NCI-H460 (cell line): ENCODE measurements at places on chromosomes 4 and X.

DNA sequence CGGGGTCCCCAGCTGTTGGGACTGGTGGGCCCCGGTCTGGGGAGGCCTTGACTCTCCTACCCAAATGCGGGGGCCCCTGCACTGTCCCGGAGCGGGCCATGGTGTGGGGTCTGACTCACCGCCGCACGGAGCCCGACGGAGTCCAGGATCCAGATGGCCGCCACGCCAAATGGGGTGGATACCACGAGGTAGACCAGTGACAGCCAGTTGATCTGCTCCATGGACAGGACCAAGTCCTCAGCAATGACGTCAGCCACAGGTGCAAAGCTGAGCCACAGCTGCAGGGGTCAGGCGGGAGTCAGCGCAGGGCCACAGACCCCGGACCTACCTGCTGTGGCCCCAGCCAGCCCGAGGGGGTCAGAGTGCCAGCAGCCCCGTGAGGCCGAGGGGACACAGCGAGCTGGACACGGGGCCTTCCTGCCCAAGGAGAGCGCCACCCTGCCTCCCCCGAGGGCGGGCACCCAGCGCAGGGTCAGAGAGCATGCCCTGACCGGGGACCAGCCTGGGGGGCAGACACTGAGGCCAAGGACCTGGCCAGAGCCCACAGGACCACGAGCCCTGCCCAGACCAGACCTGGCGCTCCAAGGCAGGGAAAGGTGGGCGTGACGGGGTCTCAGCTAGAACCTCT is 2.4 kb downstream of the SLC49A3 start:
- DNase-seq = no peak

GRCh38 chr4:123284168-123284567 is 112.4 kb upstream of the SPRY1 start:
- DNase-seq = no peak

DNA sequence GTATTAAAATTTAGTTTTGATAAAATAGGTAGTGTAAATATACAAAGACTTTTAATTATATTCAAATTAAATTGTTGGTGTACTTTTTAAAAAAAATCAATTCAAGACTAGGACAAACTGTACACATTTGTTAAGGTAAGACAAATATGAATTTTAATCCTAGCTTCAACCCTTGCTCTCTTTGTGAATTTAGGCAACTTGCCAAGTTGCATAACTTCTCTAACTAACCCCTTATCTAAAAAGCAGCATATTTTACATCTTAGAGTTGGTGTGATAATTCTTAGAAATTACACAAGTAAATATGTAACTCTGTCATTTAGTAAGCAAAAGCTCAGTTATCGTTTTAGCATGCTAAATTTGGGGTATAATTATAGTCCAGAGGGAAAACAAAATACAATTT is 78.1 kb upstream of the FSTL5 start:
- DNase-seq = no peak

DNA sequence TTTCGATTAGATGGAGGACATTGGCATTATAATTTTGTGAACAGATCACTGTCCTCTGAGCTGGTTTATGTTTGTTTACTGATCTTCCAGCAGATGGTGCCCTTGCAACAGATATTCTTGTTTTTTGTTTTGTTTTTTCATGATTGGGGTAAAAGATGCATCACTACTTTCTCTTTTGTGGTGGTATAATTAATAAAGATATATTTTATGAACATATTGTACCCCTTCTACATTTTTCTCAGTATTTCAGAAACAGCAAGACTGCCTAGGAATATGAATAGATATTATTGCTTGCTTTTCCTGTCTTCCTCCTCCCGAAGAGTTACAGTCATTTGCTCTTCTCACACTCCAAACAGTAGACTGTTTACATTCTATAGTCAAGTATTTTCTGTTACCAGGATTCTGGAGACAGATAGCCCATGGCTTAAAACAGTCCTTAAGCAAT is 905.2 kb downstream of the TRAM1L1 start:
- DNase-seq = peak; percentile 15

DNA sequence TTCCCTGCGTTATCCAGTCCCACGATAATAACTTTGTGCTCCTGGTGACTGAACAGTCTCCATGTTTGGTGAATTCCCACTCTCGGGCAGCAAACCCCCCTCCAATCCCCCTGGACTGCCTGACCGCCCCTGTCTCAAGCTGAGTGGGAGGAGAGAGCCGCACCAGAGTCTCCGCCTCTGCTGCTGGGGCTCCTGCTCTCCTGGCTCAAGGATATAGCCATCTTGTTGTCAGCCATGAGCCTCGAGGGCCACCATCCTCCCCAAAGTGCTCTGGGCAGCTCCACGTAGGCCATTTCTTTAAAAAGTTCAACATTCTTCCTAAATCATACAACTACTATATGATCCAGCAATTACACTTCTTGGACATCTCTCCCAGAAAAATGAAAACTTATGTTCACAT is 49.3 kb upstream of the PGRMC1 start:
- DNase-seq = no peak

DNA sequence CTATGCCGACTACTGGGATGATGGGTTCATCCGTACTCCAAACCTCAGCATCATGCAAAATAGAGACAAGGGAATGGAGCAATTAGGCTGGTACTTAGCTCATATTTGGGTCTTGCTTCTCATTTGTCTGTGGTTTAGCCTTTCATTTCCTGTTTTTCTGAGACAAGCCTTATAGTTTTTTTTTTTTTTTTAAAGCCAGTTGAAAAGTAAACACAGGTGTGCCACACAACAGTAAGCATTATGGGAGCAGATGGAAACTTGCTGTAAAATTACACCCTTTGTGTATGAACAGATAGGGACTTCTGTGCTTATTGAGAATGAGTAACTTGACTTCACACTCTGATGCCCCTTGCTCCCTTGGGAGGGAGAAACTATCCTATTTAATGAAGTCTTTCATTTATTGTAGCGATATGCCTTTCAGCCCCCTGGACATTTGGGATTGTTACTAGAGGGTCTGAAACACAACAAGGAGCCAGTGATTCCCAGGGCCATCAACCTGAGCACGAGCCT is 13.7 kb downstream of the RASSF6 start:
- no peak for DNase-seq

GRCh38 chrX:123201720-123202119 is 17.6 kb downstream of the GRIA3 start:
- no peak for DNase-seq

- DNase-seq = peak; percentile 90
These were observed at the start of gene RBBP7 for GRCh38 chrX:16870095-16870861. TSS of gene RBBP7 (minus strand) at chrX:16870362. CDS start at chrX:16870053, 309 bp downstream.

DNA sequence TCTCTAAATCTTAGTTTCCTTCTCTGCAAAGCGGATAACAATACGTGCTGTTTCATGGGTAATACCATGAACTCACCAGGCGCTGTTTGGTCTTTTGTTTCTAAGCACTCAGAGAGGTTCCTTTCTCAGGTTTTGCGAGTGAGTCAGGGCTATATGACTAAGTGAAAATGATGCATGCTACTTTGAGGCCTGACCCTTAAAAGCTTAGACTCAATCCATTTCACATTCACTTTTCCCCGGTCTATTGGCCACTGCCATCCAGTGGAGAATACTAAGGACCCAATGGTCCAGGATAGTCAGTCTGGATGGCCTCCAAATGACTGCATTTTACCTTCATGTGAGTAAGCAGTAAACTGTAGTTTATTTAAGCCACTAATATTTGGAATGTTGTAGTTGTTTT is 400.8 kb upstream of the SLIT2 start:
- DNase-seq = peak; percentile 24

- no peak for DNase-seq
These were observed 289.4 kb downstream of the ANKRD50 start for GRCh38 chr4:124423160-124423559.

DNA sequence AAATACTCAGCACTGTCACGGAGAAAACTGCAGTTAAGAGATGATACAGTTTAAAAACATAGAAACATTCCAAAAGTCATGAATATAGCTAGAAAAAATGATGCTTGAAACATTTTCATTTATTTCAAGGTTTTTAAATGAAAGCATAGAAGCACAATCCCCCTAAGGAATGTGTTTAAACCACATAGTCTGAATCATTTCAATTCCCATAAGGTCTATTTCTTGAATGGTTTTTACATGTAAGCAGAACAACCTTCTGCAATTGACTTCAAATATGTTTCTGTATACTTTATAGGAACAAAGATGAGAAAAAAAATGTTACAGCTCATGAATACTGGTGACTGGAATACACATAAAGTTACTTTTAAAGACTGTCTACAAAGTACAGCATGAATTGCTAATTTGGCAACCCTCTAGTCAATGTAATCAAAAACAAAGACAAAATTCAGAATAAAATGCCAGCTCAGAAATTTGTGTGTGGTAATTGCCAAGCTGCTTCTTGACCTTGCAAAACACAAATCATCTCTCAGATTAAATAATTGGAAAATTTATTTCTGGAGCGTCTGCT is 886.4 kb upstream of the ADGRL3 start:
- no peak for DNase-seq

DNA sequence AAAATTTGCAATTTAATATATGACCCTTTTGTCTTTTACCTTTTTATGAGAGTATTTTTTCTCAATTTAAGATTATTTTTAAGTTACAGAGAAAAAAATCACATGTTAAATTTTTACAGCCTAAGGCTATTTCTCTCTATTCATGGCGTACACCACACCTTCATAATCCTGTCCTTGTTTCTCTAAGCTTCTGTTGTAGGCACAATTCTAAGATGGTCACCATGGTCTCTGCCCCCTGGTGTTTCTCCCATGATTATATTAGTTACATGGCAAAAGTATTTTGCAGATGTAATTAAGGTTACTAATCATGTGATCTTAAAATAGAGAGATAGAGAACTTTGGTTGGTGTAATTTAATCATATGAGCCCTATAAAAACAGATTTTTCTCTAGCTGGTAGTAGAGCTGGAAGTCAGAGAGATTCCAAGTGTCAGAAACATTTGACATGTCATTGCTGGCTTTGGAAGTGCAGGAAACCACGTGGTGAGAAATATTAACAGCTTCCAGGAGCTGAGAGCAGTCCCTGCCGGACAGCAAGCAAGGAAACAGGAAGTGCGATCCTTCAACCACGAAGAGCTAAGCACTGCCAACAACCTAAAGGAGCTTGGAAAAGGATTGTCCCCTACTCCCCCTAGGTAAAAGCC is 89.8 kb downstream of the EIF4E start:
- peak; percentile 1 for DNase-seq

GRCh38 chrX:14915596-14915995 is 42.4 kb downstream of the MOSPD2 start:
- no peak for DNase-seq

- no peak for DNase-seq
These were observed 17.2 kb upstream of the FAT1 start for GRCh38 chr4:186740822-186741221.

- no peak for DNase-seq
These were observed 11.3 kb downstream of the TXK start for GRCh38 chr4:48122756-48123155.

DNA sequence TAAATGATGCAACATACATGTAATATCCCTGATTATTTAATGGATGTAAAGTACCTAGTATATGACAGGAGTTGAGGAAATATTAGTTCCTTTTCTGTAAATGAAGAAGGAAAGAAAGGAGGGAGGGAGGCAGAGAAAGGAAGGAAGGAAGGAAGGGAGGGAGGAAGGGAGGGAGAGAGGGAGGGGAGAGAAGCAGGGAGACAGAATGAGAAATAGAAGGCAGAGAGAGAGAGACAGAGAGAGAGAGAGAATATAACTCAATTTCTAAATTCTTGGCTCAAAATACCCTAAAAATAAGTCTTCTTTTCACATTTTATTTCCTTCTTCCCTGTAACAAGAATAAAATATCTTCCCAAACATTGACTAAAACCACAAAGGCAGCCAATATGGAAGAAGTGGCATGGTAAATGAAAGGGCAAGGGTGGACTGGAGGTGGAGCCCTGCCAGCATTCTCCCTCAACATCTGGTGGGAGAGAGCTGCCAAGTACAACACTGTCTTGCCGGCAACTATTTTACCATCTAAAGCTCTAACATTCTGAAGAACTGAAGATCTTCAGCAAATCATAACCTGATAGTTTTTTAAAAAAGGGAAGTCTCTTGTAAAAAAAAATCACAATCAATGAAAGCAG is 245.1 kb downstream of the PPP3CA start:
- DNase-seq = no peak

- DNase-seq = no peak
These were observed 7.7 kb downstream of the NKX3-2 start for GRCh38 chr4:13536607-13537006.

- DNase-seq = no peak
These were observed 50.9 kb downstream of the CEP44 start for GRCh38 chr4:174334628-174335027.

- peak; percentile 32 for DNase-seq
These were observed 14.8 kb upstream of the SPARCL1 start for GRCh38 chr4:87543835-87544461.

DNA sequence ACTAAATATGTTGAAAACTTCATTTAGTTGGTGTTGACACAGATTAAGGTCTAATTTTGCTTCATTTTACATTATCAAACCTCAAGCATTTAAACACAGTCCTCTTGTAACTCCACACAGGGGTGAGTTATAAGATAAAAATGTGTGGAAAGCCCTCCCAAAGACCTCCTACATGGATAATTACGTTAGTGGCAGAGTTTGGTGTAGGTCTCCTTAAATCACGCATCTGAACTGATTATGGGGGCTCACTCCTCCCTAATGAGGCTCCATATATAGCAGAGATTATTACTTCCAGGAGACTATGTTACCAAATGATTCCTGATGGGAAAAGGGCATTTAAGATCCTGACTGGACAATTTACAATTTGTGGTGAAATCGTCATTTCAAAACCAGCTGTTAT is 32.2 kb upstream of the VCX3B start:
- no peak for DNase-seq

- no peak for DNase-seq
These were observed 233.8 kb downstream of the FRMPD4 start for GRCh38 chrX:12372111-12372510.

DNA sequence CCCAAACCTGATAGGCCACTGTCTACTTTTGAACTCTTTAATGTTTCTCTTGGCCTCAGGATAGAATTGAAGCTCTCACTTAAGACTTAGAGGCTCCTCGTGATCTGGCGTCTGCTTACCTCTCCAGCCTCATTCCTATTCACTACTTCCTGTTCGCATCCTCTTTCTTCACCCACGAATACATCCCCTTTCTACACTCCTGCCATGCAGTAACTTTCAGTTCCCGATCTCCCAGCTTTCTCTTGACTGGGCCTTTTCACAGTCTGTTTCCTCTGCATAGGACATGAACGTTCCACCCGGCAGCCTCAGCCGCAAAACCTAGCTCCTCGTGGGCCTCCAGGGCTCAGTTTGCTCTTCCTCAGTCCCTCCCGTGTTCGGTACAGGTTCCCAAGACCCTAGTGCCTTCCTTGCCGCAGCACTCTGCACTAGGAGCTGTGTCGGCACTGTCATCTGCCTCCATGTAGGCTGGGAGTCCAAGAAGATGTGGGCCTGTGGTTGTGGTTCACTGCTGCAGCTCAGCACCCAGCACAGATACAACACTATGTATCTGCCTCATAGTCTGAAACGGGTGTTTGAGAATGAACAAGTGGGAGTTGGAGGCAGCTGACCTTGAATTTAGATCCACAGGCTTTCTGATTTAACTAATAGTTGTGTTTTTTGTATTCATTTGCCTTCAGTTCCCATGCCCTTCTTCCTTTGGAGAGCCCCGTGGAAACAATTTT is 15.8 kb downstream of the RPL39 start:
- DNase-seq = no peak

GRCh38 chr4:182695009-182695408 is 222.2 kb downstream of the DCTD start:
- no peak for DNase-seq
